ENCODE measurements at places on chromosomes 11 and 22.

- no peak for DNase-seq
Observed at GRCh38 chr22:18013436-18013835, 10.9 kb downstream of the MICAL3 start.

DNA sequence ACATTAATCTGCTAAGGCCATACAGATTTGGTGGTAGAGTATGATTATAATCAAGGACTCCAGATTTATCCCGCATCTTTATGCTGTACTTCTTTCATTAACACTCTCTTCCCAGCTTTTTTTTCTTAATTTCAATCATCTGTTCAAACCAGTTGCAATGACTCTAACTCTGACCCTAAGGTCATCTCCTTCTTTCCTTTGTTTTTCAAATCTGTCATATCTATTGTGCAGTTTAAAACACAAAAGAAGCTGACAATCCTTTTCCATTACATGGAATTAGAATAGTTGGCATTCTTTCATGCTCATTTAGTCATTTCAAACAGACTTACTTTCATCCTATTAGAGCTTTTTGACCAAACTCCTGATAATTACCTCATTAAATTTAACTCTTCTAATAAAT is 53.6 kb upstream of the GRM5 start:
- DNase-seq = no peak

DNA sequence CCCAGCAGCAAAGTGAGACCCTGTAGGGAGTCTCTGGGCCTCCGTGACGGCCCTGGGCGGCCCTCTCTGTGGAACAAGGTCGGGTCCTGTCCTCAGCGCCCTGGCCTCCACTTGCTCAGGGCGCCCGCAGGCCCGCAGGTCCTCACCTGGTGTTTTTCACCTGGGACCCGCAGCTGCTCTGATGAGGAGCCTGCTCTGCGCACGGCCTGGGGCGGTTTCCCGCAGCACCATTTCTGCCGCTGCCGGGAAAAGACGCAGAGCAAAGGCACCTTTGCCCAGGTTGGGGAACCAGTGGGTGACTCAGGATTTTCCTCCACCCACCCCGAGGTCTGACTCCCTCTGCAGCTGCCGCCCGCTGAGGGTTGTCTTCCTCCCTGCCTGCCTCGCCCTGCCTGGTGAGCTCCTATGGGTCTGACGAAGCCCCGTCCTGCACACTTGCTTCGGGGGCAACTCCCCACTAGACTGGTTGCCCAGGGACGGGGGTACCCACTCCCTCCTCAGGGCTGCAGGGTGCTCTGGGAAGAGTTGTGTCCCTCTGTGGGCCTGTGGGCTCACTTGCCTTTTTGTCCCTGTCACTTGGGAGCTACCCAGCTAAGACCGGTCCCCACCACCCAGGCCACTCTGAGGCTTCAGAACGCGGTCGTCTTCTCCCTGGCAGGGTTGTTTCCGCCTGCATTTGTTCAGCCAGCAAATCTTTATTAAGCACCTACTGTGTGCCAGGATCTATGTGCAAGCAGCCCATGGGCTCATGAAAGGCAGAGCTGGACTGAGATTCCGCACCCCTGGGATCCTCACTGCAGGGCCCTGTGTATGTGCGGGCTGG is 89.5 kb downstream of the KCNQ1 start:
- no peak for DNase-seq

- DNase-seq = no peak
Observed at GRCh38 chr11:17036666-17037658, 22.7 kb upstream of the PLEKHA7 start.

GRCh38 chr11:33530815-33531214 is 169.8 kb downstream of the C11orf91 start:
- DNase-seq = no peak

- no peak for DNase-seq
Observed at GRCh38 chr11:528166-528814, 7.1 kb downstream of the HRAS start.

Measured in left kidney (tissue), 8 donors.